Activated CD4-positive, alpha-beta memory T cell treated with anti-CD3 and anti-CD28 coated beads for 36 hours (primary cell): ENCODE measurements at places on chromosomes 16 and 17. TPM values are rescaled to one million over a fixed set of nuclear protein-coding genes. Genes with fewer than 3 reads are reported as not detected.
A peak's percentile ranks its signal among the peaks of the same experiment; 100 is the strongest.

- DNase-seq = peak; percentile 12
- H3K4me3 ChIP-seq = peak overlapping the region; percentile 82
- H3K27me3 ChIP-seq = peaks cover 4% of the 10 kb centered on the region
- peak overlapping the region; percentile 89 for H3K27ac ChIP-seq
- H3K4me1 ChIP-seq = peaks cover 30% of the 10 kb centered on the region
- H3K36me3 ChIP-seq = peaks cover 22% of the 10 kb centered on the region
Observed at GRCh38 chr16:11916524-11917285, 949 bp upstream of the GSPT1 start.

DNA sequence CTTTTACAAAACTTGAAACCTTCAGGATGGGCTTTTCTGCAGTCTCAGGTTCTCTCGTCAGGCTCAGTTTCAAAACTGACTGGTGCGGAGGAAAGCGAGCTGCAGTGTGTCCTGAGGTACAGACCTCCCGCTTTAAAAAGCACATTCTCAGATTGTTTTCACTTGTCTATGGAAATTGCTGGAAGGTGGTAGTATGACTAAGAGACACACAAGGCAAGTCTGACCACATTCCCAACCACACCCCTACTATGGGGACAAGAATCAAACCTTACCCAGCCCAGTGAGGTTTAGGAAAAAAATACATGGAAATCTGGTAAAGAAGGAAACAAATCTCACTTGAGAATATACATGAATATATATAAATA, 18.2 kb downstream of the SRP68 start:
- H3K36me3 ChIP-seq = peaks cover 45% of the 10 kb centered on the region
- DNase-seq = no peak
- peaks cover 32% of the 10 kb centered on the region for H3K4me1 ChIP-seq

- H3K27ac ChIP-seq = no peak overlapping the region
- no peaks in the 10 kb centered on the region for H3K27me3 ChIP-seq
- no peak for DNase-seq
- H3K4me1 ChIP-seq = no peaks in the 10 kb centered on the region
- no peak overlapping the region for H3K4me3 ChIP-seq
- no peaks in the 10 kb centered on the region for H3K36me3 ChIP-seq
Observed at GRCh38 chr16:47848421-47849109, 307.2 kb downstream of the ABCC12 start.

- DNase-seq = no peak
- H3K27ac ChIP-seq = no peak overlapping the region
- no peaks in the 10 kb centered on the region for H3K4me1 ChIP-seq
- peaks cover 6% of the 10 kb centered on the region for H3K27me3 ChIP-seq
Observed at GRCh38 chr17:54876656-54877195, 23.9 kb upstream of the TOM1L1 start.

GRCh38 chr17:30134551-30134950, 17.9 kb downstream of the NSRP1 start:
- H3K36me3 ChIP-seq = peaks cover 22% of the 10 kb centered on the region
- peaks cover 14% of the 10 kb centered on the region for H3K4me1 ChIP-seq
- no peaks in the 10 kb centered on the region for H3K27me3 ChIP-seq
- no peak overlapping the region for H3K4me3 ChIP-seq
- no peak for DNase-seq
- no peak overlapping the region for H3K27ac ChIP-seq

GRCh38 chr16:56886826-56887225, 21.8 kb downstream of the SLC12A3 start:
- no peaks in the 10 kb centered on the region for H3K27me3 ChIP-seq
- H3K4me3 ChIP-seq = no peak overlapping the region
- no peak overlapping the region for H3K27ac ChIP-seq
- no peak for DNase-seq

DNA sequence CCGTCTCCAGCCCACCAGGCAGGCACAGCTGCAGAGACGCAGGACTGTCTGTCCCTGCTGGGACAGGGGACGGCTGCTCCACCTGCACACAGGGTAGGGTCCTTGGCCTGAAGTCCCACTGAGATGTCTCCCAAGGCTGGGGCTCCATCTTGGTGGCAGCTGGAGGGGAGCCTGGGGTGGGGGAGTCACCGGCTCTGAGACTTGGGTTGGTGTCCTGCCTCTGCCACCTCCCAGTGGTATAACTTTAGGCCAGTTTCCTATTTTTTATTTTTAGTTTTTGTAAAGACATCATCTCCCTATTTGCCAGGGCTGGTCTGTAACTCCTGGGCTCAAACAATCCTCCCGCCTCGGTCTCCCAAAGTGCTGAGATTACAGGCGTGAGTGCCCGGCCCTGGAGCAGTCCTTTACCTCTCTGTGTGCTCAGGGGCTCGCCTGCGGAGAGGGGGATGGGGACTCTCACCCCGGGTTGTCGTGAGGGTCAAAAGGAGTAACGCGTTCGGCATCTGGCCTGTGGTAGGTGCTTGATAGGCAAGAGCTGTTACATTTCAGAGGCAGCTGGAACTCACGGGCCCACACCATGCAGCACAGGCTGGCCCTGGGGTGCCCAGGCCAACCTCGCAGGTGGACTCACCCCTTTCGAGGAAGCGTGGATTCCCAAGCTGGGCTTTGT, 46.6 kb upstream of the DOC2B start:
- H3K36me3 ChIP-seq = no peaks in the 10 kb centered on the region
- no peaks in the 10 kb centered on the region for H3K4me1 ChIP-seq
- DNase-seq = no peak
- H3K4me3 ChIP-seq = no peak overlapping the region
- H3K27ac ChIP-seq = no peak overlapping the region

GRCh38 chr17:29126268-29126930, 53.8 kb downstream of the MYO18A start:
- no peak overlapping the region for H3K27ac ChIP-seq
- H3K27me3 ChIP-seq = no peaks in the 10 kb centered on the region
- no peaks in the 10 kb centered on the region for H3K36me3 ChIP-seq
- DNase-seq = no peak
- peaks cover 7% of the 10 kb centered on the region for H3K4me1 ChIP-seq

DNA sequence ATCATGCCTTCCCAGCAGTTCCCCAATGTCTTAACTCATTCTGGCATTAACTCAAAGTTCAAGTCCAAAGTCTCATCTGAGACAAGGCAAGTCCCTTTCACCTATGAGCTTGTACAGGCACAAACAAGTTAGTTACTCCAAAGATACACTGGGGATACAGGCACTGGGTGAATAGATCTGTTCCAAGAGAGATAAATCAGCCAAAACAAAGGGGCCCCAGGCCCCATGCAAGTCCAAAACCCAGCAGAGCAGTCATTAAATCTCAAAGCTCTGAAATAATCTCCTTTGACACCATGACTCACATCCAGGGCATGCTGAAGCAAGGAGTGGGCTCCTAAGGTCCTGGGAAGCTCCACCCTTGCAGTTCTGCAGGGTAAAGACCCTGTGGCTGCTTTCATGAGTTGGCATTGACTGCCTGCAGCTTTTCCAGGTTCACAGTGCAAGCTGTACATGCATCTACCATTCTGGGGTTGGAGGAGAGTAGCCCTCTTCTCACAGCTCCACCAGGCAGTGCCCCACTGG, 332.2 kb upstream of the KIF2B start:
- no peaks in the 10 kb centered on the region for H3K36me3 ChIP-seq
- DNase-seq = no peak
- H3K27me3 ChIP-seq = no peaks in the 10 kb centered on the region

DNA sequence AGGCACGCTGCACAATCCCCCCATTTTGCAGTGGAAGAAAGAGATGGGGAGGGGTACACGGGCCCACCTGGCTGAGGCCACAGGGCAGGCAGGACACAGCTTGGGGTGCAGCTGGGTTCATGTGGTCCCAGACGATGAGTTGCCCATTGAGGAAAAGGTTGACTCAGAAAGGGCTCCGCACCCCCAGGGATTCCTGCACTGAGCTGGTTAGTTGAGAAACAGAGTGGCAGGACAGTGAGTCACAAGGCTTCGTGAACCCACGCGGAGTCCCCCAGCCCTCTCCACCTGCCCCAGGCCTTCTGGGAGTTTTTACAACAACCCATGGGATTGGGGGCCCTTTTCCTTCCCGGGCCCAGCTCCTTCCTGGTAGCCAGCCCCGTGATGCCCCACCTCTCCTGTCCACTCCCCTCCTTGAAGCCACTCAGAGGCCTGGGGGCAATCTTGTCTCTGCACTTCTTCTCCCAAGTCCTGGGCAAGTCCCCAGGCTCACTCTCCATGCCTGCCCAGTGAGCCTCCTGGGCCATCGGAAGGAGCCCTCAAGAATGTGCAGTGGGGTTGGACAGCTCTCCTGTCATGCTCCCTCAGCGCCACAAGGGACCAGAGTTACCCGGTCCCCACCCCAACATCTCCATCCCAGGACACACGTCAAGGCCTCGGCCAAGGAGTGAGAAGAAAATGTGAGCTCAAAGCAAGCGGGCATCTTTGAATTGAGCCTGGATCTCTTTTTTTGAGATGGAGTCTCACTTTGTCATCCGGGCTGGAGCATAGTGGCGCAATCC, 251.2 kb downstream of the PARN start:
- no peak overlapping the region for H3K27ac ChIP-seq
- no peaks in the 10 kb centered on the region for H3K27me3 ChIP-seq
- H3K36me3 ChIP-seq = no peaks in the 10 kb centered on the region
- DNase-seq = no peak

Gene GTF3C1
- 50.6 TPM for total RNA-seq

DNA sequence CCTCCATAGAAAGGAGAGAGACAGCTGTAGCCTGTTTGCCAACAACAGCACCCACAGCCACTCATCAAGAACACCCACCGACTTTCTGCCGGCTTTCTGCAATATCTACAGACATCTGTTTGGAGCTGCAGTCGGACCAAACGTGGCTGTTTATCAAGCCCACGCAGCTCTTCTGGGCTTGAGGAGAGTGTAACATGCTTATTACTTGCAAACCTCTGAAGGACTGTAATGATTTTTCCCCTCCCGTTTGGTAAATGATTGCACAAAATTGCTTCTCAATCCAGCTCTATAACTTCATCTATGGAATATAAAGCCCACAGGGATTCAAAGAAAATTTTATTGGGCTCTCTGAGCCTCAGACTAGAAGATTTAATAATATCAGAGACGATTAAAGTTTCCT, 100.5 kb downstream of the VAT1L start:
- DNase-seq = no peak
- no peak overlapping the region for H3K27ac ChIP-seq
- no peaks in the 10 kb centered on the region for H3K4me1 ChIP-seq
- H3K4me3 ChIP-seq = no peak overlapping the region
- H3K36me3 ChIP-seq = no peaks in the 10 kb centered on the region

Gene SLC26A11
- 10.1 TPM for total RNA-seq

GRCh38 chr17:41695954-41696757, 7.5 kb downstream of the EIF1 start:
- H3K27me3 ChIP-seq = no peaks in the 10 kb centered on the region
- no peak overlapping the region for H3K4me3 ChIP-seq
- H3K36me3 ChIP-seq = peaks cover 24% of the 10 kb centered on the region
- peak; percentile 79 for DNase-seq
- no peak overlapping the region for H3K27ac ChIP-seq

DNA sequence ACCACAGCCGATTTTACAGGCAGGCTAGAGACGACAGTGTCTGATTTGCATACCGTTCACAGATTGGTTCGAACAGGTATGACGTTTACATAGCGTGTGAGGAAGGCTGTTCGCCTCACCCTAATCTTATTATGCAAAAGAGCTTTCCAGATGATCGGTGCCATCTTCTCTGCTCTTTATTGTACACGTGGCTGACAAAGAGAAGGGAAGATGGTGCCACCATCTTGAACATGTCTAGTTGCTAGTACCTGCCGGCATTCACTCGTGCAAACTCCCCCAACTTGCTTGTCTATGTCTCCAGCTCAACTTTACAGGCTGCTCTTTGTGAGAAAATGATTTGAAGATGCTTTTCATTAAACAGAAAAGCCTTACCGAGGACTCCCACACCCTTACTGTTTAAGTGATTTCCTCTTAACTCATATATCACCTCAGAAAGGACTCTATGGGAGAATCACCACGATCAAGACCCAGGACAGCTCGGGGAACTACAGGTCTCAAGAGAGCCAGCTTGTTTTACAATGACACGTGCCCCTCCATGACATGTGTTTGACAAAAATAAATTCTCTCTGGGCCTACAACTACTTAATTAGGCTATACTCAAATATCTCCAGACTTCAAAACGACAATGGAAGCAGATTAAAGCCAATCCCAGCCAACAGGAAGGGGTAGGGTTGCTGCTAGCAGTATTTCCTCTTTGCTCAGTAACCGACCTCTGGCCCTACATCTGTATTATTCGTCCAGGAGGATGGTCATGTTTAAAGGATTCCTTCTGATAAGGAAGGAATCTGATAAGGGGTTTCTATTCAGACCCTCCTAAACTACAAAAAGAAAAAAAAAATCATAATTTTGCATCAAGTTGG, 480.6 kb downstream of the TMEM114 start:
- no peak for DNase-seq
- no peaks in the 10 kb centered on the region for H3K27me3 ChIP-seq
- H3K4me3 ChIP-seq = no peak overlapping the region

GRCh38 chr16:87366288-87366687, 17.3 kb downstream of the FBXO31 start:
- no peaks in the 10 kb centered on the region for H3K27me3 ChIP-seq
- DNase-seq = no peak
- peaks cover 8% of the 10 kb centered on the region for H3K36me3 ChIP-seq
- no peak overlapping the region for H3K4me3 ChIP-seq
- no peak overlapping the region for H3K27ac ChIP-seq
- peaks cover 33% of the 10 kb centered on the region for H3K4me1 ChIP-seq

Gene STX1B
- total RNA-seq = 1.0 TPM

DNA sequence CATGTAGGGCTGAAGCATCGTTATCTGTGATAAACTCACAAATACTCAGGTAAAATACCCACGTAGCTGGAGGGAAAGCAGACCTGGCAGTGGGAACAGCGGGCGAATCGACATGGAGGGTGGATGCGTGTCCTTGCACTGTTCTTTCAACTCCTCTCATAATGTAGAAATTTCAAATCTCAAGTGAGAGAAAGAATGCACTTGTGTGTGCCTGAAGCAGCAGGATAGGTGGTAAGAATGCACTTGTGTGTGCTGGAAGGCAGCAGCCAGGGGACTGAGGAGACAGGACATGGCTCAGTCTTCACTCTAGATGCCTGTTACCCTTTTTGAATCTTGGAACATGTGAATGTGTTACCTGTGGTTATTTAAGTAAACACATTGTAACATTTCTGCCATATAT, 10.4 kb downstream of the IFT140 start:
- DNase-seq = no peak
- no peak overlapping the region for H3K4me3 ChIP-seq
- H3K4me1 ChIP-seq = no peaks in the 10 kb centered on the region
- no peaks in the 10 kb centered on the region for H3K27me3 ChIP-seq
- no peak overlapping the region for H3K27ac ChIP-seq

GRCh38 chr16:50025537-50025931, 509 bp downstream of the CNEP1R1 start:
- peak overlapping the region; percentile 91 for H3K4me3 ChIP-seq
- peak overlapping the region; percentile 79 for H3K27ac ChIP-seq
- peak; percentile 43 for DNase-seq

DNA sequence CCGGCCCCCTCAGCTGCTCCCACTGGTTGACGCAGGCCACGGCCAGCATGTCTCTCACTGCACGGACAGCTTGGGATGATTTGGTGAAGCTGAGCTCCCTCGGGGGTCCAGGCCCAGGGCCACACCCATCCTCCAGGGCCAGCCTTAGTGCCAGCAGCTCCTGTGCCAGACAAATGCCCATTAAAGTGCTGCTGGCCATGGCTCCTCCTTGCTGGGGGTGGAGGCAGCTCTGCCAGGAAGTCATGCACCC, 2.5 kb downstream of the TRIM47 start:
- peaks cover 35% of the 10 kb centered on the region for H3K4me1 ChIP-seq
- peak overlapping the region; percentile 92 for H3K27ac ChIP-seq
- no peaks in the 10 kb centered on the region for H3K27me3 ChIP-seq

Gene HYDIN
- total RNA-seq = not detected

GRCh38 chr16:74926805-74927204, 58.1 kb downstream of the WDR59 start:
- H3K4me1 ChIP-seq = no peaks in the 10 kb centered on the region
- H3K27me3 ChIP-seq = no peaks in the 10 kb centered on the region
- DNase-seq = no peak
- H3K36me3 ChIP-seq = peaks cover 31% of the 10 kb centered on the region
- no peak overlapping the region for H3K4me3 ChIP-seq
